T-helper 22 cell (primary cell): ENCODE measurements at places on chromosomes 11 and 22.

GRCh38 chr22:37202001-37202555, 10.2 kb downstream of the SSTR3 start:
- DNase-seq, result no peak

GRCh38 chr22:46737105-46737975, 712 bp downstream of the CERK start:
- peak; percentile 23 for DNase-seq

DNA sequence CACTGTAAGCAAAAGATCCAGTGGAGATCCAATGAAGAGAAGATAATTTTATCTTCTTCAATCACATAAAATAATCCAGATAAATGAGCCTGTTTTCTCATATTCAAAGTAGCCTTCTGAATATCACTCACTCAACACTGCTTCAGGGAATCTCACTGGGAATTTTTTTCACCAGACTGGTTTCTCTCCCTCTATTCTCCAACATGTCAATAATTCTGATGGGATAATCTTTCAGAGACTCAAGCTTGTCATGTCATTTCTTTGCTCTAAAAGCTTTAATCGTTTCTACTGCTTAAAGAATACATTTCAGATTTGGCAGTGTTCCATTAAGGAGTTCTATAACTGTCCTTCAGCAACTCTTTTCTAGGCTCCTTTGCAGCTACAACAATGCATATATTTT, 16.3 kb downstream of the CNTN5 start:
- no peak for DNase-seq

DNA sequence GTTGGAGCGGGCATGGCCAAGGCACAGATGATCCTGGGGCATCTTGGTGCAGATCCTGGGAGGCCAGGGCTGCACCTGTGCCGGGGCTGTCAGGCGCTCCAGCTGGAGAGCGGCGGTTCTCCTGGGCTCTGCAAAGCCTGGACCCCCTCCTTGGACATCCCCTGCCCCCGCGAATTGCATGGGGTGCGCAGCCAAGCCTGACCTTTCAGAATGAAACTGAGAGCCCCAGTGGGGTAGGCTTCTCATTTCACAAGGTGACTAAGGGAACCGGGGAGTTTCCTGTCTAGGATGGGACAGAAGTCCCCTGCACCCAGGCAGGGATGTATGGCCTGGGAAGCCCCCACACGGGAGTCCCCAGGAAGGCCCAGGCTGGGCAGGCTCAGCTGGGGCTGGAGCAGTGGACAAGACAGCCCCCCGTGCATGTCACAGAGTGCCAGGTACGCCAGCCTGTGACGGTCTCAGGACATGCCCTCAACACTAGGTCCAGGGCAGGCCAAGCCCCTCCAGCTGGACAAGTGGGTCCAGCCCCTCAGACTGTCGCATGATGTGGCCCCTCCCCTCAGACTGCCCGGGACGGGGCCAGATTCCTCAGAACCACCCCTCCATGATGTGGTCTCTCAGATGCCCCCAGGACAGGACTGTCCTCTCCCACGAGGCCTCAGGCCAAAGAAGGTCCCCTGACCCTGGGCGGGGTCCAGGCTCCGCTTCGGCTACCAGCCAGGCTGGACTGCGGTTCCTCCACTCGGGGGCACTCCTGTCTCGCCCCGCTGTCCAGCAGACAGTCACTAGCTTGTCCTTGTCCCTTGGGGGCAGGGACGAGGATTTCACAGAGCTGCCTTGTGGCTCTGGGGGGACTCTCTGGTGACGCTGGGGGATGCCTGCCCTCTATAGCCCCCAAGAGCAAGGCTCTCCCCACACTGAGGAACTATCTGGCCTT, 2.3 kb downstream of the LSP1 start:
- no peak for DNase-seq

DNA sequence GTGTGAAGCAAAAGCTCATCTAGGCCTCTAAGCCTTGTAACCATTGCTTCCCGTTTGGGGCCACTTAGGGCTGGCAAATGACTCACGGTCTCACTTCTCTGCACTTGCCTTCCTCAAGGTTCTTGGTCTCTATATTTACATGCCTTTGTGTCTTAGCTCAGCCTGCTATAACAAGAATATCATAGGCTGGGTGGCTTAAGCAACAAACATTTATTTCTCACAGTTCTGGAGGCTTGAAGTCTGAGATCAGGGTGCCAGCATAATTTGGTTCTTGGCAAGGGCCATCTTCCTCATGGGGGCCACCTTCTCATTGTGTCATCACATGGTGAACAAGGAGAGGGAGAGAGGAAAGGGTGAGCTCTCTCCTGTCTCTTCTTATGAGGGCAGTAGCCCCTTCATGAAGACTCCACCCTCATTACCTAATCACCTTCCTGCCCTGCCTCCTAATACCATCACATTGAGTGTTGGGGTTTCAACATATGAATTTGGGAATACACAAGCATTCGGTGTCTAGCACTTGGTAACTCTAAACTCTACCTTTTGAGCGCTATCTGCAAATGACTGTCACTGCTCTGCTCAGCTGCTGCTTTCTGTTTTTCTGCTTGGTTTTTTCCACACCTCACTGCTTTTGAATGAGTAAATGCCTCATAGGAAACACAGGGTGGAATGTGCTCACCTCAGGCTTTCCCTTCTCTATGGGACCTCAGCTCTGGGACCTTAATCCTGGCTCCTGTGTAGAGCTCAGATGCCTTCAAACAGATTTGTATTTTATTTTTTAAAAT, 16.2 kb upstream of the ME3 start:
- no peak for DNase-seq

- no peak for DNase-seq
Observed at GRCh38 chr22:49979587-49980264, 19.2 kb downstream of the PIM3 start.

DNA sequence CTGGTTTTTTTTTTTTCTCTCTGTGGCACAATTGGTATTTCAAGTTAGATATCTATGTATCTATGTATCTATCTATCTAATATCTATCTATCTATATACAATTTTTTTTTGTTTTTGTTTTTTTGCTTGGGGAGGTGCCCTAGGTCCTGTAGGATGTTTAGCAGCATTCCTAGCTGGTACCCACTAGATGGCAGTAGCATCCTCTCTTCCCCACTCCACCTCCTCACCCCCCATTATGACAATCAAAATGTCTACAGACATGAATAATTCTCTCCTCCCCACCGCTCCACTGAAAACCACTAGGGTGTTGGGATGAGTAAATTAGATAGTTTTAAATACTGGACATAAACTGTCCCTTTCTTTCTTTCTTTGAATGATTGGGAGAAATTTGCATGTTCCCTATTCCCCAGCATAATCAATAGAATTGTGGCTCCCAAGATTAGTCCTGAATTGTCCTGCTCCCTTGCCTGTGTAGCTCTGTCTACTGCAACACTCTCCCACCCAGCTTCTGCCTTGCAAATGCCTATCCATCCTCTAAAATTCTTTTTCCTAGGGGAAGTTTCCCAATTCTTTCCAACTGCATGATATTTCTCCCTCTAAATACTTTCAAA, 1152.4 kb downstream of the LRRC4C start:
- no peak for DNase-seq

GRCh38 chr11:72084965-72085364, 4.3 kb downstream of the LRRC51 start:
- no peak for DNase-seq

GRCh38 chr11:71267807-71268421, 15.5 kb upstream of the SHANK2 start:
- DNase-seq, result no peak

- no peak for DNase-seq
Observed at GRCh38 chr11:87266751-87267150, 229.0 kb downstream of the TMEM135 start.

- DNase-seq, result no peak
Observed at GRCh38 chr22:25488244-25489020, 76.0 kb upstream of the GRK3 start.

- no peak for DNase-seq
Observed at GRCh38 chr11:91804042-91804441, 420.6 kb upstream of the FAT3 start.

DNA sequence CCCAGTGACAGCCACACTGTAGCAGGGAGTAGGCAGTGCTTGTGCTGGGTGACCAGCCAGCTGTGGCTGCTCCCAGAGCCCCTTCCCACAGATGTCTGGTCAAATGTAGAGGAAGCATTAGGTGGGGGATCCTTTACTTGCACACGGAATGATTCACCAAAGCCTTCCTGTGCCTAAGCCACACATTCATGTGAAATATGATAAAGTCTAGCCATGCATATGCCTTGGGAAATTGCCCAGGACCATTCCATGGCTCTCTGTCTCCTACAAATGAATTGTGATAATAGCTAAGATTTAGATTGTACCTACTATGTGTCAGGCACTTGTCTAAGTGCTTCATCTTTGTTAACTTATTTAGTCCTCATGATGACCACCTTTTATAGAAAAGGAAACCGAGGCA, 217.5 kb upstream of the E2F8 start:
- no peak for DNase-seq

DNA sequence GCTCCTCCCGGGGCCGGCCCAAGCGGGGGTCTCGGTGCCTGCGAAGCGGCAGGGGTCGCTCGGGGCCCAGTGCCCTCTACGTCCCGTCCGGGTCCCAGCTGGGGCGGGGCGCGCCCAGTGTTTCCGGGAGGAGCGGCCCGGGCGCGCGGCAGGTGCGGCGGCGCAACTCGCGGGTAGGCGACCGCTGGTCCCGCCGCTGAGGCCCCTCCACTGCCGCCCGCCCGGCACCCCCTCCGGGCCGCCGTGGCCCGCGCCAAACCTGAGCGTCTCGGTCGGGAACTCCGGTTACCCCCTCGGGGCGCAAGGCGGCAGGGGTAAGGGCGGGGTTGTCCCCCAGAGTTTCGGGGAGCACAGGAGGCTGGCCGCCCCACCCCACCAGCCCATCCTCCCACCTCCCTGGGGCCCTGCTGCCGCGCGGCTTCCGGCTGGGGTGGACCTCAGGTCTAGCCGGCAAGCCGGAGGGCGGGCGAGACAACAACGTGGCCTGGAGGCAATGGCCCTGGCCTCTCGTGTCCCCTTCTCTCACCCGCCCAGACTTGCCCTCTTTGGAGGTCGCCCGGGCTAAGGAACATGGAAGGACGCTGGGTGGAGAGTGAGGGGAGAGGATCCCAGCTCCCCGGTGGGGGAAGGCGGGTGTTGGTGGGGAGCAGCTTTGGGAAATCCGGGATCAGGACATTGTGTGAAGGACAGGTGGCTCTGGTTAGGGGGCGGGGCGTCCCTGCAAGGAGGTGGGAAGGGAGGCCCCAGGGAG, 398 bp upstream of the CRACR2B start:
- no peak for DNase-seq

DNA sequence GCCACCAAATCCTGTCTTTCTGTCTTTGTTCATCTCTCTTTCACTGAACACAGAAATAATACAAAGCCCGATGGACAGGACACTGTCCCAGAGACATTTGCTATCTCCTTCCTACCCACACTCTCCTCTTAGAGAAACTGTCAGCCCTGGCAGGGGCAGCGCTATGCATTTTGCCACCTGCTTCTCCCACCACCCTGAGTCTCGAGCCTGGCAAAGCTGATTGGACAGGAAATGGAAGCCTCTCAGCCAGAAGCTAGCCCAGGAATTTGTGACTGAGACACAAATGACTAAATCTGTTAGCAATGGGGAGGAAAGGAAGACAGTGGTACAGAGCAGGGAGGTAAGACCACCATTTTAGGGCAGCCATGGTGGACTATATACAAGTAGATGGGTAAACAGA, 14.9 kb upstream of the GALNT18 start:
- no peak for DNase-seq

GRCh38 chr11:75796091-75796435, 18.9 kb upstream of the UVRAG start:
- DNase-seq, result no peak

- no peak for DNase-seq
Observed at GRCh38 chr11:119589001-119589400, 140.0 kb downstream of the NECTIN1 start.

GRCh38 chr11:57353036-57353435, 14.9 kb downstream of the P2RX3 start:
- no peak for DNase-seq

- DNase-seq, result no peak
Observed at GRCh38 chr11:96097844-96098421, 174.0 kb upstream of the MTMR2 start.

DNA sequence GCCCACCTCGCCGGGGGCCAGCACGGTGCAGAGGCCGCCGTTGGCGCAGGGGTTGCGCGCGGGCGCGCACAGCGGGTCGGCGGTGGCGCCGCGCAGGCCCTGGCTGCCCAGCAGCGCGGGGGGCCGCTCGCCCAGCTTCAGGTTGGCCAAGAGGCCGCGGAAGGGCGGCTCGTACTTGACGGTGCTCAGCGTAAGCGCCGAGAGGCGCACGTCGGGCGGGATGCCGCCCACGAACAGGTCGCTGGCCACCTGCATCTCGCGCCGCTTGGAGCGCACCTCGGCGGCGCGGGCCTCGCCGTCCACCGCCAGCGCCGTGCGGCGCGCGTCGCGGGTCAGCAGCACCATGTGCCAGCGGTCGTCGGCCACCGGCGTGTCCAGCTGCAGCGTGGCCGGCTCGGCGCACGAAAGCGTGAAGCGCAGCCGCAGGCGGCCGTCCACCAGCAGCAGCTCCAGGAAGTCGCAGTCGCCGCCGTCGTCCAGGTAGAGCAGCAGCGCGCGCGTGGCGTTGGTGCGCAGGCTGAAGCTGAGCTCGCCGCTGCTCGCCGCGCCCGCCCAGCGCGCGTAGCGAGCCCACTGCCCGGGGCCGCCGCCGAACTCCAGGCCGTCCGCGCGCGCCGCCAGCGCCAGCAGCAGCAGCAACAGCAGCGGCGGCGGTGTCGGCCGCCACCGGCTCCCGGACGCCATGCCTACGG, 9.8 kb downstream of the NRXN2 start:
- no peak for DNase-seq

DNA sequence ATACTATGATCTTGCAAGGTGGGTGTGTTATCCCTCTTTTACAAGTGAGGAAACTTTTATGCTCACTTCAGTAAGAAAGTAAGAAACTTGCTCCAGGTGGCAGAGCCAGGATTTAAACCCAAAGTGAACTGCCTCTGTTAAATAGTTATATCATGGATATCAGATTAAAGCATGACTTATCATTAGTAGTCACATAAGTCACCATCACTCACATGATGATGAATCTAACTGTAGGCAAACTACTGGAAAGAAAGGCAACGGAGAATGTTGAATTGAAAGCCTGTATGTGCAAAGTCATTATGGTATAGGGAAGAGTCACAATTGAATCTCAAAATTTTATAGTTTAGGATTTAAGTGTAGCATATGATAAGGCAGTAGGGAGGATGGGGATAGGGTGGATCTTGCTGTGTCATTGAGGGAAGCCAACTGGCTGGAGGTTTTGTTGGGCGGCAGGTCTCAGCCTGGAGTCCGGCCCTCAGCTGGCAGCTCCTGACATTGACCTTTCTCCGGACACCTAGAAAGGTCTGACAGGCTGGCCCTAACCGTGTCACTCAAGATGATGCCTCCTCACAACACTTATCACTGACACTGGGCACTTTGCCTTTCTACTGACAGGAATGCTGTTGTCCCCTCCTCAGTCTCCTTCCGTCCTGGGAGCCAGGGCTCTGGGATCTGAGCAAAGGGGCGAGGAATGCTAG, 98.3 kb downstream of the EMSY start:
- no peak for DNase-seq
